ENCODE measurements at places on chromosomes 6 and 20.

GRCh38 chr20:24984961-24985640, 7.5 kb downstream of the APMAP start:
- no peak overlapping the region for H3K4me3 ChIP-seq
- no peak for DNase-seq
- peaks cover 11% of the 10 kb centered on the region for H3K36me3 ChIP-seq
- H3K4me1 ChIP-seq = peaks cover 72% of the 10 kb centered on the region
- H3K27ac ChIP-seq = no peak overlapping the region

DNA sequence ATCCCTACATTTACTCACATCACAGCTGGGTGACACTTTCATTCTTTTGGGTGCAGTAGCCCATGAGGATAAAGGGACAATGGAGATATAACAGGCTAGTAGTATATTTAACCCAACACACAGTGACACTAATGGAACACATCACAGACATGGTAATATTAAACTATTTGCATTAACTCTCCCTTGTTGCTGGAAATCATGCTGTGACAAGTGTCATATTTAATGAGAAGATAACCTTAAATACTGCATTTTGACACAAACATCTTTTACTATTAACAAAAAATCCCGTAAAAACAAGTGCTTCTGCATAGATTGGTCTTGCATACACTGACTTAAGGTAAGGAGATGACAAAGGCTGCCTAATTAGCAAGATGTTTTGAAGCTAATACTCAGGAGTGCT, 45.5 kb downstream of the CNR1 start:
- no peak overlapping the region for H3K27ac ChIP-seq
- no peaks in the 10 kb centered on the region for H3K4me1 ChIP-seq
- H3K36me3 ChIP-seq = no peaks in the 10 kb centered on the region
- H3K27me3 ChIP-seq = no peaks in the 10 kb centered on the region
- no peak for DNase-seq
- no peak overlapping the region for H3K4me3 ChIP-seq

DNA sequence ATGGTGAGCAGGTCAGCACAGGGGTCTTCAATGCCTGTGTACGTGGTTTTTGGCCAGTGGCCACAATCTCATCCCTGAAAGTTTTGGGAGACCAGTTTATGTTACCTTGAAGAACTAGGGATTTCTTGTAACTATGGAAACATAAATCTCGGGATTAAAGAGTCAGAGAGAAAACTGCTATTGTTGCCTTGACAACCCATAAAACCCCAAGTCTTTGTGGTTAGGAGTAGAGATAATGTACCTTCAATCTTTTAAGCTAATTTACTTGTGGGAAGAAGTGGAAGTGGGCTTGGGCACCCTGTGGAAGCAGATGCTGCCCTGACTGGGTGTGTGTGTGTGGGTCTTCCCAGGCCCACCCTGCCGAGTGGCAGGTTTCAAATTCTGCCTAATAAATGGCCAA, 46.1 kb upstream of the ZNF831 start:
- no peaks in the 10 kb centered on the region for H3K27me3 ChIP-seq
- no peak overlapping the region for H3K27ac ChIP-seq

DNA sequence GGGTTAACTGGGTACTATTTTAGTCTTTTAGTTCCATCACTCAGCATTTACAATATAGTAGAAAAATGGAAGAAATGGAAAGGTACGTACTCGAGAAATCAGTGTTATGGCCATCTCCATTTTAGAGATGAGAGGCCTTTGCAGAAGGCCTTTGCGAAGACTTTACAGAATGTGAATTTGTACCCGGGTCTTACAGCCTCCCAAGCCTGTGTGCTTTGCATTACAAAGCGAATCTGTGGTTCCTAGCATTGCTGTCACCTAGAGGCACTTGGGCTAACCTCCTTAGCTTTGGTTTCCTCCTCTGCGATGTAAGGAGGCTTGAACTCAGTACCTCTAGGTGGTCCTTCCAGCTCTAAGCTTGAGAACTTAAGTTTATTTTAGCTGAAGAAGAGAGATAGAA, 10.9 kb downstream of the VAPB start:
- no peak overlapping the region for H3K27ac ChIP-seq
- no peak for DNase-seq
- no peak overlapping the region for H3K4me3 ChIP-seq
- H3K4me1 ChIP-seq = peaks cover 81% of the 10 kb centered on the region
- H3K27me3 ChIP-seq = no peaks in the 10 kb centered on the region
- H3K36me3 ChIP-seq = no peaks in the 10 kb centered on the region
